ENCODE measurements at places on chromosomes 13 and 19. TPM values are rescaled to one million over a fixed set of nuclear protein-coding genes. Genes with fewer than 3 reads are reported as not detected.

ELANE gene
- not detected for total RNA-seq

VSTM1 gene
- not detected for total RNA-seq

GGN gene
- total RNA-seq: 2.3 TPM

C19orf38 gene
- total RNA-seq: 1.1 TPM

CD177 gene
- total RNA-seq: not detected

FGF14 gene
- 8.3 TPM for total RNA-seq

ASF1B gene
- total RNA-seq: 24.0 TPM
